ENCODE measurements at places on chromosomes 12 and 14.
A peak's percentile ranks its signal among the peaks of the same experiment; 100 is the strongest.

DNA sequence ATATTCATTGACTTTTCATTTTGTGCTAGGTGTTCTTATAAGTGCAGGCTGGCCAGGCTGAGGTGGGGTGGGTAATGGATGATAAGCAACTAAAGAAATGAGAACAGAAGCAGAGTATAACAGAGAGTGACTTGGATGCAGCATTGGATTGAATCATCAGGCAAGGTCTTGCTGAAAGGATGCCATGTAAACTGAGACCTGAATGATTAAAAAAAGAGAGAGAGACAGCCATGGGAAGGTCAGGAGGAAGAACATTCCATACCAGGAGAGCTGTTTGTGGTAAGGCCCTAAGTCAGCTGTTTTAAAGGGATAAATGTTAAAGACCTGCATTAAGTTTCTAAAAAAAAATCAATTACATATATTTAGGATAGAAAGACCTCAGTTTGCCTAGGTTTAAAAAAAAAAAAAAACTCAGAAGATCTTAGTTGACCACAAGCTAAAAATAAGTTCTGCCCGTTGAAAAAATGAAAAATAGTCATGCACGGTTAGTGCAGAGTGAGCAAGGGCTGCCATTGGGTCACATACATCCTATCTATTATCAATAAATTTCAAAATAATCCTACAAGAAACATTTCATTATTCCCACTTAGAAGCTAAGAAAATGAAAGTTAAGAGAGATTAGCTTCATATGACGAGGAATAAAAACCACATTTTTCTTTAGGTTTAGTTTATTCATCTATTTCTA lies 37.2 kb downstream of the IFNG start:
- peak; percentile 11 for DNase-seq

DNA sequence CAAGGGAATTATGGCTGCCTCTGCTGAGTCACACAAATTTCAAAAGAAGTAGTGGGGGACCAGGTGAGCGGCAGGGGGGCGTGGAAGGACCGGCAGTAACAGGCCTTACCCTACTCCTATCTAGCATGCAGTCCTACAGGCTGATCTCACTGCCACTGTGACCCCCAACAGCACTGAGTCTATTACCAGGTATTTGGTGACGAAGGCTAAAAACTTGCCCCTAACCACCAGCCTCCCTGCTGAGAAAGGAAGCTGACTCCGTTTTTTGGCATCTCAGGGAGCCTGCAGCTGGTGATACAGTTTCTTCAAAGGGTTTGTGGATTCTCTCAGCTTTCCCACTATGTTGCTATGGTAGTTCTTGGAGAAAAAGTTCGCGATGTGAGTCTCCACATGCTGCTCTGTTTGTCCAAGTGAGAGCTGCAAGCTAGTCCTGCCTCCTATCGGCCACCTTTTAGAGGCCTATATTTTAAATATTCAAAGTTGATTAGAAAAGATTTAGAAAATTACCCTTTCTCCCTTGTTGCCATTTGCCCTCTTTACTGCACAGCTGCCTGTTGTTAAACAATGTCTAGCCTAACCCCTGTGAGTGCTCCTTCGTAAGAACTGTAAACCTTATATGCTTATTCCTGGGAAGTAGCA lies 57.1 kb upstream of the SLCO1B1 start:
- DNase-seq, result no peak

DNA sequence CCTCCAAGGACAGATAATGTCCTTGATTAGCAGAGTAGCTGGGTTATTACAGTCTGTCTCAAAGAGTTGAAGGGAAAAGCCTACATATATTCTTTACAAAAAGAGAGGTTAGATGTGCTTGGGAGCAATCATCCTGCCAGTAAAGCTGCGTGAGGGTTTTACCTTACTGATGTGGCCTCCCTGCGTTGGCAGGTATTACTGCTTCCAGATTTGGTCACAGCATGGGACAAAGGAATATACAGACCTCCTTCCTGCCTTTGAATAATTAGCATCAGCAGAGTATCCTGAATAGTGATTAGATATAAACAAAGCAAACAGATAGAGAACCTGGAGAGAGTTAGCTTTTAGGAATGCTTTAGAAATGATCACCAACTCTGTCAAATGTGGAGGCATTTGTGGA lies 69.6 kb downstream of the TMTC2 start:
- DNase-seq, result no peak

GRCh38 chr12:80643961-80644360 lies 63.5 kb upstream of the MYF6 start:
- no peak for DNase-seq

DNA sequence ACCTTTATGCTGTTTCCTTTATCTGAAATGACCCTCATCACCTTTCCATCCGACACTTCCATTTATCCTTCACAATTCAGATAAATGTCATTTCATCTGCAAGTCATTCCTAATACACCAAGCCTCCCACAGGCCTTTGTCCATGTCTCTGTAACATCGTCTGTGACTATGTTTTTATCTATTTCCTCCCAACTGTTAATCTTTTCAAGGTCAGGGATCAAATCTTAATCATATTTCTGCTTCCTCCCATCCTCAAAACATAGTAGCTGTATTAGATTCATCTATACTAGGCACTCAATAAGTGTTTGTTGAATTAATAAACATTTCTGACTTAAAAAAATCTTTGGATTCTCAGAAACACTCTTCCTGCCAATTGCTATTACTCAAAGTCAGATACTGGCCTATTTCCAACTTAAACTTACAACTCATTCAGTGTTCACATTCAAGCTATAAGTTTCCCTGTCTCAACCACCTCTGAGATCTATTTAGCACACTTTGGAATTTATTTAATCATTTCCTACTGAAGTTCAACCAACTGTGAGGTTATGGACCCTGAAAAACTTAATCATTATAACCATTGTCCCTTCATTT lies 100.2 kb upstream of the ALX1 start:
- no peak for DNase-seq

DNA sequence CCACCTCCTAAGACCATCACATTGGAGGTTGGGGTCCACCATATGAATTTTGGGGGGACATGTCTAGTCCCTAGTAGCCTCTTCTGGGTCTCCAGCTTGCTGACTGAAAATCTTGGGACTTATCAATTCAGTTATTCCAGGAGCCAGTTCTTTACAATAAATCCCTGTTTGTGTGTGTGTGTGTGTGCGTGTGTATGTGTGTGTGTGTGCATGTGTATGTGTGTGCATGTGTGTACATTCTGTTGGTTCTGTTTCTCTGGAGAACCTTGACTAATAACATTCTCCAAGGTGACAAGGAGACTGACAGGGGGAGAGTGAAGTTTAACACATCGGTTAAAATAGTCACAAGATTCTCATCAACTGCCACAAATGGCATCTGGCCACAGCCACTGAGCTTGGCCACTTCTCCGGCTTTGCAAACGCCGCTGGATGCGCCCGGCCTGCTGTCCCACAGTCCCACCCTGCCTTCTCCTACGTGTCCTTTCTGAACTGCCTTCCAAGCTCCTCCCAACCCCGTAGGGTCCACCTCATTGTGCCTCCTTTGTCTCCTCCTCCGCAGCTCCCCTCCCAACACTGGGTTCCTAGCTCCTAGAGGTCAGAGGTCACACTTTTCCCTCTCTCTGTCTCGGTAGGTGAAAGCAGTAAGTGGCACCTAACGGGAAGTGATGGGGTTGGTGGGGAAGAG lies 88.1 kb upstream of the DIO3 start:
- DNase-seq, result no peak
